ENCODE measurements at places on chromosomes 1 and 21. TPM values are rescaled to one million over a fixed set of nuclear protein-coding genes. Genes with fewer than 3 reads are reported as not detected.

- H3K36me3 ChIP-seq, result no peaks in the 10 kb centered on the region
- H3K27ac ChIP-seq, result no peak overlapping the region
- H3K27me3 ChIP-seq, result no peaks in the 10 kb centered on the region
- H3K4me3 ChIP-seq, result no peak overlapping the region
These were observed 23.2 kb downstream of the CRYAA start for GRCh38 chr21:43191971-43192370.

- H3K27me3 ChIP-seq, result no peaks in the 10 kb centered on the region
- no peak overlapping the region for H3K4me3 ChIP-seq
- no peak for DNase-seq
- peaks cover 90% of the 10 kb centered on the region for H3K4me1 ChIP-seq
These were observed 20.5 kb downstream of the MAPKAPK2 start for GRCh38 chr1:206705191-206705590.

GRCh38 chr1:186839041-186839400 is 10.3 kb downstream of the PLA2G4A start:
- no peak overlapping the region for H3K27ac ChIP-seq
- peaks cover 3% of the 10 kb centered on the region for H3K27me3 ChIP-seq
- DNase-seq, result no peak

DNA sequence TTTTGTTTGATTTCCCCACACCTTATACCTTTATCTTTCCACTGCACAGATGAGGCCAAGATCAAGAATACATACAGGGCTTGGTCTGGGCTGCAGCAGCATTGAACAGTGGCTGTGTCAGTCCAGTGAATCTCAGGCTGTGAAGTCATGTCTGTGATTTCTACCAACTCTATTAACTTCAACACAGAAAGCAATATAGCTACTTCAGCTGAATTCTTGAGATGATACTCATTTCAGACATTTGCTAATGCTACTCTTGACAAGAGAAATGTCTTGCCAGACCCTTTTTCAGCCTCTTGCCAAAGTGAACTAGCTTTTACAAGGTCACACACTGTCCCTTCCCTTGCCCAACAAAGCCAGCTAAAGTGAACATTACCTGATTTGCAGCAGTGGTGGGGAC is 25.1 kb upstream of the HSD3B1 start:
- H3K27ac ChIP-seq, result no peak overlapping the region
- H3K4me1 ChIP-seq, result no peaks in the 10 kb centered on the region
- H3K27me3 ChIP-seq, result no peaks in the 10 kb centered on the region
- no peaks in the 10 kb centered on the region for H3K36me3 ChIP-seq
- H3K4me3 ChIP-seq, result no peak overlapping the region

- H3K36me3 ChIP-seq, result no peaks in the 10 kb centered on the region
- no peaks in the 10 kb centered on the region for H3K4me1 ChIP-seq
- H3K27ac ChIP-seq, result no peak overlapping the region
- no peak overlapping the region for H3K4me3 ChIP-seq
These were observed 152.3 kb downstream of the FCRL5 start for GRCh38 chr1:157399984-157400382.

GRCh38 chr1:9410737-9411297 is 118.1 kb downstream of the SPSB1 start:
- H3K36me3 ChIP-seq, result peaks cover 3% of the 10 kb centered on the region
- peak; percentile 26 for DNase-seq
- peaks cover 34% of the 10 kb centered on the region for H3K4me1 ChIP-seq
- peaks cover 3% of the 10 kb centered on the region for H3K27me3 ChIP-seq
- H3K4me3 ChIP-seq, result peak overlapping the region; percentile 60

Gene CADM3
- total RNA-seq, result not detected

Gene CYYR1
- total RNA-seq, result not detected
